ENCODE measurements at places on chromosomes 3 and 15. TPM values are rescaled to one million over a fixed set of nuclear protein-coding genes. Genes with fewer than 3 reads are reported as not detected.

Gene MST1R
- total RNA-seq: 0.33 TPM

Gene ECE2
- total RNA-seq: not detected

Gene UBAP1L
- 1.3 TPM for total RNA-seq

Gene MESP2
- 0.75 TPM for total RNA-seq

Gene ATP13A5
- total RNA-seq: not detected

Gene TEX9
- total RNA-seq: 3.1 TPM

Gene RASGRP1
- 0.22 TPM for total RNA-seq
